ENCODE measurements at places on chromosomes 11 and 22.

DNA sequence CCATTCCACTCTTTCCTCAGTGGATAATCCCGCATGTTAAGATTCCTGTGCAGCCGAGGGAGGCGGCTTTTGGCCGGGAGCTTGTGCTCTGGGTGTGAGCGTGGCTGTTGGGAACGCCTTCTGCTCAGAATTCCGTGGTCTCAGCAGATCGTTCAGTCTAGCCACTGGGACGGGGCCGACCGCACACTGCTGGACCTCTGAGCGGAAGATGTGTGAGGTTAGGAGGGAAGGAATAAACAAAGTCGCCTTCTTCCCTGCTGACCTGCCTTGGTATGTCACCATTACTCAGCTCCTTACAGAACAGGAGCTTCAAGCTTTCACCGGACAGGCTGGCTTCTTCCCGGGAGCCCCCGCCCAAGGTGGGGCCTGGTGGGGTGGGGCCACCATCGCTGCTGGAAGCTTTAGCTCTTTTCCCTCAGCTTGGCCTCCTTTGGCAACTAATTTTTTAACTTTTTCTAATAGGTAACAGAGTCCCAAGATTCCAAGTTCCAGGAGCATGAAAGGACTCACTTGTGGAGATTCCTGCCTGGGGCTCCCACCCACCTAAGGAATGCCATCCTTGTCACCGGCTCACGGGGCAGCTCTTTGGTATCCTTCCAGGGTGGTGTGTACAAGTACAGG is 22.5 kb upstream of the SEPTIN5 start:
- peaks cover 6% of the 10 kb centered on the region for H3K27me3 ChIP-seq
- H3K27ac ChIP-seq, result peak overlapping the region; percentile 21
- H3K4me3 ChIP-seq, result peak overlapping the region; percentile 16
- H3K4me1 ChIP-seq, result peaks cover 20% of the 10 kb centered on the region

- no peak overlapping the region for H3K27ac ChIP-seq
- peaks cover 27% of the 10 kb centered on the region for H3K27me3 ChIP-seq
- H3K36me3 ChIP-seq, result no peaks in the 10 kb centered on the region
- no peak overlapping the region for H3K4me3 ChIP-seq
- DNase-seq, result no peak
Measured at GRCh38 chr22:30224161-30224857, 22.2 kb downstream of the LIF start.

- no peaks in the 10 kb centered on the region for H3K27me3 ChIP-seq
- H3K27ac ChIP-seq, result no peak overlapping the region
- H3K4me3 ChIP-seq, result no peak overlapping the region
- DNase-seq, result no peak
- peaks cover 18% of the 10 kb centered on the region for H3K36me3 ChIP-seq
Measured at GRCh38 chr11:70212227-70212811, 9.2 kb downstream of the FADD start.

- peaks cover 2% of the 10 kb centered on the region for H3K27me3 ChIP-seq
- H3K27ac ChIP-seq, result no peak overlapping the region
- H3K4me1 ChIP-seq, result no peaks in the 10 kb centered on the region
Measured at GRCh38 chr22:49693848-49694247, 133.8 kb downstream of the BRD1 start.

- DNase-seq, result peak; percentile 76
- H3K27ac ChIP-seq, result no peak overlapping the region
- H3K4me3 ChIP-seq, result no peak overlapping the region
- no peaks in the 10 kb centered on the region for H3K4me1 ChIP-seq
- H3K27me3 ChIP-seq, result no peaks in the 10 kb centered on the region
Measured at GRCh38 chr11:86537541-86538222, 134.7 kb downstream of the ME3 start.

DNA sequence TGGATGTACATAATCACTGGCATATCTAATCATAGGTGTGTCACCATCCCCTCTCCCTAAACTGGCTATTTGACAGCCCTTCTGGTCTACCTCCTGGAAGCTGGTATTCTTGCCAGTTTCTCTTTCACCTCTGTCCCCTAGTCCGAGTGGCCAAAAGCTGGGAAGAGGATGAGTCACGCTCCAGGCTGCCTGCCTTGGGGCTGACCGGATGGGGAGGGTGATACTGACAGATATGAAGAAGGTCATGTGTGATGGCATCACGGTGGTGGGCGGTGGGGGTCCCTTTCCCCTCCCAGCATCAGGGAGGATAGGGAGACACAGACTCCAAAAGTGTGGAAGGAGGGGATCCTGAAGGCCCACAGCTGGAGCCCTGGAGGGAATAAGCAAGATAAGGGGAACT is 4.8 kb downstream of the OAF start:
- DNase-seq, result no peak
- peaks cover 61% of the 10 kb centered on the region for H3K4me1 ChIP-seq
- H3K27me3 ChIP-seq, result peaks cover 5% of the 10 kb centered on the region
- H3K4me3 ChIP-seq, result no peak overlapping the region
- peaks cover 14% of the 10 kb centered on the region for H3K36me3 ChIP-seq

DNA sequence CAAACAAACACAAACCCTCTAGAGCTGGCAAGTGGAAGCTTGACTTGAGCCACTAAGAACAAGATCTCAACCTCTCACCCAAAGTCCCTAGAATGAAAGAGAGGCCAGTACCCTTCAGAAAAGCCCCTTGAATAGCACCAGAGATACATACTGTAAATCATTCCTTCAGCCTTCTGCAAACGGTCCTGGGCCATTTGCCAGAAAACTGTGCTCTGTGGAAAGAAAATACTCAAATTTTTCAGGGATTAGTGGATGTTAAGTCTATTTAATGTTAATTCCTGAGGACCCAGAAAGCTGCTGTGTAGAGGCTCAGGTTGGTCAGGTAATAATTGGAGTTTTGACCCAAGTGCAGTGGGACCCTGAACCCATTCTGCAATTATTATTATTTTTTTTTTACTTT is 16.9 kb downstream of the SERPINH1 start:
- H3K4me3 ChIP-seq, result no peak overlapping the region
- peaks cover 3% of the 10 kb centered on the region for H3K36me3 ChIP-seq
- H3K4me1 ChIP-seq, result peaks cover 21% of the 10 kb centered on the region
- DNase-seq, result no peak

DNA sequence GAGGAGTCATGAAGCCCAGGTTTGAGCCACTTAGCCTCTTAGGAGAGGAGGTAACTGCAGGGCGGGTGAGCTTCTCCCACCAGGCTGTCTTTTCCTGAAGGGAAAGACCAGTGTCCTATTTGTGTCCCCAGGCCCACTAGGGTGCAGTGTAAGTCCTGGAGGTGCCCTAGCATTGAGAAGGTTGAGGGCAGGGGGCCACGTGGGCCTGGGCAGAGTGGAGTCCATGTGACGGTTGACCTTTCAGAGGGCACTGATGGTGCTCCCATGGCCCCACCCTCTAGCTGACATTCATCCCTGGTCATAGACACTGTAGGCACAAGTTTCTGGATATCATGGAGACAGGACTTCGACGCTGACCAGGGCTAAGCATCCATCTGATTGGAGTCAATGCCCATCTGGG is 44.1 kb upstream of the TP53I11 start:
- no peak overlapping the region for H3K4me3 ChIP-seq
- H3K36me3 ChIP-seq, result no peaks in the 10 kb centered on the region

- peaks cover 47% of the 10 kb centered on the region for H3K4me1 ChIP-seq
- peak overlapping the region; percentile 82 for H3K27ac ChIP-seq
- peak overlapping the region; percentile 41 for H3K4me3 ChIP-seq
- peak; percentile 90 for DNase-seq
Measured at GRCh38 chr11:46296528-46297448, 19.3 kb downstream of the CREB3L1 start.

- peaks cover 26% of the 10 kb centered on the region for H3K4me1 ChIP-seq
- no peak overlapping the region for H3K27ac ChIP-seq
- no peak overlapping the region for H3K4me3 ChIP-seq
- H3K27me3 ChIP-seq, result no peaks in the 10 kb centered on the region
- DNase-seq, result no peak
Measured at GRCh38 chr11:35114906-35115687, 23.9 kb upstream of the CD44 start.

- no peaks in the 10 kb centered on the region for H3K4me1 ChIP-seq
- H3K27ac ChIP-seq, result no peak overlapping the region
- no peaks in the 10 kb centered on the region for H3K27me3 ChIP-seq
- DNase-seq, result no peak
- no peaks in the 10 kb centered on the region for H3K36me3 ChIP-seq
Measured at GRCh38 chr11:23556163-23556750, 696.0 kb upstream of the CCDC179 start.

DNA sequence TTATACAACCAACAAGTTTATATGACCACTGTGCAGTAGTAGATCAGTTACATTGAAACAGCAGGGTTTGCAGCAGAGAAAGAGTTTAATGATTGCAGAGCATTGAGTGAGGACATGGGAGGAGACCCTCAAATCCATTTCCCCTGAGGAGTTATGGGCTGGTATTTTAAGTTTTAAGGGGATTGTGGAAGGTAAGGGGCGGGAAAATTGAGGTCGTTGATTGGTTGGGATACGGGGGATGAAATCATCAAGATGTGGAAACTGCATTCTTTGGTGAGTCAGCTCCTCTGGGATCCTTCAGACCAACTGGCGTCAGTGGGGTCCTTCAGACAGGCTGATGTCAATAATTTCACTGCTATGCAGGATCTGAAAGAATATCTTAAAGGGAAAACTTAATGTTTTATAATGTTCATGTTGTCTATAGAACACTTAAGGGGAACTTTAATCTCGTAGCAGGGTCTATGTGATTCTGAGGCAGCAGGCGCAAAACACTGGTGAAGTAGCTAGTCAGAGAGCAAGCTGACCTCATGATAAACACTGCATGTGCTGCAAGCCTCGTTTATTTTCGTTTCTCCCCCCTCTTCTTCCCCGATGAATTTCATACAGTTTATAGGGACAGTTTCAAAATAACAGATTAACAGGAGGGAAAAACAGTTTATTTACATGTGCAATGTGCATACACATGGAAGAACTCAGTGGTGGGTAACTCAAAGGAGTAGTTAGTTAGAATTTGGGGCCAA is 17.4 kb upstream of the BACE1-AS start:
- peaks cover 16% of the 10 kb centered on the region for H3K36me3 ChIP-seq
- no peaks in the 10 kb centered on the region for H3K27me3 ChIP-seq
- no peak overlapping the region for H3K27ac ChIP-seq
- no peak overlapping the region for H3K4me3 ChIP-seq

DNA sequence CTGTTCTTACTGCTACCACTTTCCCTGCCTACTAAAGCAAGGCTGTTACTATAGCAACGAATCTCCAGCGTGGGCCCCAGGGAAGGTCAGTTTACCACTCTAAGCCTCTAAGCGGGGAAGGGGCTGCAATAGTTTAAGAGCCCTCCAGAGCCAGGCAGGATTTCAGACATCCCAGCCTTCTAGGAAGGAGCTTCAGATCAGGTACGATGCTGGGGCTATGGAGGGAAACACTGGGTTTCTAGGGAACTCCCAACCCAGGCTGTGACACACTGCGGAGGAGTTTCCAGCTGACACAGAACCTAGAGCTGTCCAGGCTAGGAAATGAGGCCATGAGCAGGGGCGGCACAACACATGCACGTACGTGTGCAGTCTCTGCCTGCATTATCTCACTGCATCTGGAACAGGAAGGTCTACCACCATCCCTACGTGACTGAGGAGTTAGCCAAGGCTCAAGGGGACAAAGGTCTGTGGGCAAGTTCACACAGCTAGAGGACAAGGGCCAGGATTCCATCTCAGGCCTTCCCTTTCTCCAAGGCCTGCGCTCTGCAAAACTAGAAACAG is 20.4 kb downstream of the HPS4 start:
- peaks cover 13% of the 10 kb centered on the region for H3K4me1 ChIP-seq
- H3K27me3 ChIP-seq, result no peaks in the 10 kb centered on the region
- H3K27ac ChIP-seq, result no peak overlapping the region
- peaks cover 69% of the 10 kb centered on the region for H3K36me3 ChIP-seq
- H3K4me3 ChIP-seq, result no peak overlapping the region

DNA sequence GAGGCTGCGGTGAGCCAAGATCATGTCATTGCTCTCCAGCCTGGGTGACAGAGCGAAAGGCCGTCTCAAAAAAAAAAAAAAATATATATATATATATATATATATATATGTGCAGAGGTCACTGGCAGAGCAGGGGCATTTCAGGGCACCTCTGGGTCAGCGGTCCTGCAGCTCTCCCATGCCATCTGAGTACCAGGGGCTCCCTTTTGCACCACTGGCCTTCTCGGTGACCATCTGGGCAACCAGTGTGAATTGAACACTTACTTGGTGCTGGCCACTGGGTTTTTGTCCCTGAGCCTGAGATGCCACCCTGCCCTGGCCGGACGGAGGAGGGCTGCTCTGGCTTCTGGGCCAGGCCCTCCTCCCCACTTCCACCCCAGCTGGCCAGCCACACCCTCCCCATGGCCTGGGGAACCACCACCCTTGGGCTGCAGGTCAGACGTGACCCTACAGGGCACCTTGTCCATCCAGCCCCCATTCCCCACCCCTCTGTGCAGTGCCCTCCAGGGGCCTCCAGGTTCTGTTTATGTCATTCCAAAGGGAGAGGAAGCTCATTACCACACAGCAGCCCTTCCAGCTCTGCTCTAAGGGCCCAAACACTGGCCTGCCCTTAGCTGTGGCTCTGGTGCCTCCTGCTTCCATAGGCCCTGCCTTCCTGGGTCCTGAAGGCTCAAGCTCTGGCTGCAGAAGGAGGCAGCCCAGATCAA is 10.3 kb downstream of the MAPK8IP1 start:
- peaks cover 7% of the 10 kb centered on the region for H3K27me3 ChIP-seq
- peaks cover 60% of the 10 kb centered on the region for H3K4me1 ChIP-seq
- H3K36me3 ChIP-seq, result no peaks in the 10 kb centered on the region
- H3K27ac ChIP-seq, result peak overlapping the region; percentile 85
- DNase-seq, result no peak

DNA sequence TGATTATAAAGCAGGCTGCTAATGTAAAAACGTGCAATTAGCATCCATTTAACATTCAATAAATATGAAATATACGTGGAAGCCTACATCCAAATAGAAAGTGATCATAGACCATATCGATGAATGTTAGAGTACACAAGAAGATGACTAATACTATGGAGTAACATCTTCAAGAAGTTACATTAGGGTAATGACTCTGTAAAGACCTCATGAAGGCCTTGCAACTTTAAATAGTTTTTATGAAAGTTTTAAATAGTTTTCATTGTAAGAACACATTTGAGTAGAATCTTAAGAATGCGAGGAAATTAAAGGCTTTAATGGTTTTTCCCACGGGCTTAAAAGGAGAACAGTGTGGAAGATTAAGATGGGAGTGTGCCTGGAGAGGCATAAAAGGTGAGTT is 1.4 kb downstream of the TRIM34 start:
- no peak overlapping the region for H3K27ac ChIP-seq
- H3K4me3 ChIP-seq, result no peak overlapping the region
- no peaks in the 10 kb centered on the region for H3K36me3 ChIP-seq
- H3K27me3 ChIP-seq, result no peaks in the 10 kb centered on the region
- peaks cover 12% of the 10 kb centered on the region for H3K4me1 ChIP-seq

GRCh38 chr11:69470301-69470700 is 11.2 kb upstream of the LINC01488 start:
- peaks cover 5% of the 10 kb centered on the region for H3K27me3 ChIP-seq
- no peak for DNase-seq
- H3K27ac ChIP-seq, result no peak overlapping the region
- peaks cover 39% of the 10 kb centered on the region for H3K4me1 ChIP-seq

DNA sequence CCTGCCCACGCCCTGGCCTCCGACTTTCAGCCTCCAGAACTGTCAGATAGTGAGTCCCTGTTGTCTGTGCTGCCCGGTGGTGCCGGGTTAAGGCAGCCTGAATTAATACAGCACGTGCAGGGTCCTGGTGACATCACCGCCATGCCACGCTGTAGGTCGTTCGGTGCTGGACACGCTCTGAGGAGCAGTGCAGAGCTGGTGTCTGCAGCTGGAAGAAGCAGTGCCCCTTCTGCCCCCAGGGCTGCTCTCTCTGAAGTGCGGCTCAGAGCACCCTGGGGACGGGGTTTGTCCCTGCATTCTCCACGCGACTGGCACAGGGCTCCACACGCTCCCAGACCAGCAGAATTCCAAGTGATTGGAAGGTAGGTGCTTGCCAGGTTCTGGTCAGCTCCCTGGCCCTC is 831.5 kb downstream of the TBC1D22A start:
- no peaks in the 10 kb centered on the region for H3K4me1 ChIP-seq
- no peak overlapping the region for H3K4me3 ChIP-seq
- no peaks in the 10 kb centered on the region for H3K36me3 ChIP-seq
- no peak for DNase-seq
